ENCODE measurements at places on chromosomes 7 and 10. TPM values are rescaled to one million over a fixed set of nuclear protein-coding genes. Genes with fewer than 3 reads are reported as not detected.

- H3K27me3 ChIP-seq, result no peaks in the 10 kb centered on the region
- DNase-seq, result no peak
- no peak overlapping the region for H3K27ac ChIP-seq
Measured at GRCh38 chr7:16428672-16429071, 7.3 kb upstream of the CRPPA start.

GRCh38 chr7:36469236-36469635, 79.6 kb downstream of the ANLN start:
- H3K4me1 ChIP-seq, result no peaks in the 10 kb centered on the region
- H3K4me3 ChIP-seq, result no peak overlapping the region
- no peaks in the 10 kb centered on the region for H3K27me3 ChIP-seq
- DNase-seq, result no peak

DNA sequence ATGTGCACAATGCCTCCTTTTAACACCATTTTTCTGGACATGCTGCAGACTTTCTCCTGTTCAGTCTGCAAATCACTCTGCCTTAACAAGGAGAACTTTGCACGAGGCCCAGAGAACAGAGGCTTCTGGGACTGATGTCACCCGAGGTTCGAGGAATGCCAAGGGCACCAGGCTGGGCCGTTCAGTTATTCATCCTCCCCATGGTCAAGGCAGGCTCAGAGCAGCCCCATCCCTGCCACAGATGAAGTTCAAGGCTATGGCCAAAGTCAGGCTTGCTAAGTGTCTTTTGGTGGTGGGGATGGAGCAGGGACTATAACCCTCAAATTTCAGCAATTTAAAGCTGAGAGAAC, 9.4 kb upstream of the DUSP5 start:
- H3K4me1 ChIP-seq, result no peaks in the 10 kb centered on the region
- DNase-seq, result no peak
- no peaks in the 10 kb centered on the region for H3K27me3 ChIP-seq
- no peaks in the 10 kb centered on the region for H3K36me3 ChIP-seq
- H3K4me3 ChIP-seq, result no peak overlapping the region
- no peak overlapping the region for H3K27ac ChIP-seq

DNA sequence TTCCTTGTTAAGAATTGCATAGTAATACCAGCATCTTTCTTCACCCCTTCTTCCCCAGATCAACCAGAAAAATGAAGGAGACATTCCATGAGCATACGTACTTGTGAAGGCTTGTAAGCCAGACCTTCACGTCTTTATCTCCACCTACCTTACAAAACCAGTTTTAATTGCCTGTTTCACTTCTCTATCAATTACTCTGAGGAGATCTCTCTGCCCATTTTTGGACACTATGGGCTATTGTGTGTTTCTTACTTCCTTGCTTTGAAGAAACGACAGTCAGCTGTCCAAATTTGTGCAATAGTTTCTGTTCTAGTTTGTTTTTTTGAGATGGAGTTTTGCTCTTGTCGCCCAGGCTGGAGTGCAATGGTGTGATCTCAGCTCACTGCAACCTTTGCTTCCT, 349.7 kb upstream of the MBL2 start:
- DNase-seq, result no peak
- no peak overlapping the region for H3K27ac ChIP-seq
- H3K4me1 ChIP-seq, result no peaks in the 10 kb centered on the region
- no peaks in the 10 kb centered on the region for H3K27me3 ChIP-seq
- no peak overlapping the region for H3K4me3 ChIP-seq
- H3K36me3 ChIP-seq, result no peaks in the 10 kb centered on the region

DNA sequence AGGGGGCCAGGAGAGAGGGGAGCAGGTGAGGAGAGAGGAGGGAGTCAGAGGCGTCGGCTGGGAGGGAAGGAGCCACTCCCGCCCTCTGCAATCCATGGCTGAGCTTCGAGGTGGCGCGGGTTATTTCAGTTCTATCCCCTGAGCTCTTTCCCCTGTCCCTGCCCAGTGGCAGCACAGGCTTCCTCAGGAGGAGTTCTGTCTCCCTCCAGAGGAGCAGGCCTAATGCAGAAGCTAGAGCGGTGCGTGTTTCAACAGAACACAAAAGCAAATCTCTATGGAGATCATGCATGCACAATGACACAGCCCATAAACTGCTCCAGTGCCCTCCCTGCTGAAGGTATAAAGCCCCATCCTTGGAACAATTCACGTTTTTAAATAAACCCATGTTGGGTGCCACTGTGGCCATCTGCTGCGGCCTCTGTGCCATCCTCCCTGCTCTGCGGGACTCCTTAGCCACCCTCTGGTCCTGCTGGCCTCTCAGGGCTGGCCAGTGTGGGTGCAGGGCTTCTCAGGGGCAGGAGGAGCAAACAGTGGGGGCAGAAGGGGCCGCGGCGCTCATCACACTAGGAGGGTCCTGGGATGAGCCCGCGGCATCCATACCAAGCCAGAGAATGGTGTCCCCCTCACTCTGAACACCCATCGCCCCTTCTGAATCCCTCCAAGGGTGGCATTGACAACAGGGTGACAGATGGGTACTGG, 192.6 kb upstream of the LYZL2 start:
- H3K27me3 ChIP-seq, result no peaks in the 10 kb centered on the region
- H3K36me3 ChIP-seq, result no peaks in the 10 kb centered on the region
- no peaks in the 10 kb centered on the region for H3K4me1 ChIP-seq
- no peak overlapping the region for H3K4me3 ChIP-seq
- DNase-seq, result no peak

GRCh38 chr10:24618401-24618800, 105.3 kb downstream of the ARHGAP21 start:
- no peaks in the 10 kb centered on the region for H3K4me1 ChIP-seq
- no peak for DNase-seq
- no peak overlapping the region for H3K4me3 ChIP-seq
- no peaks in the 10 kb centered on the region for H3K27me3 ChIP-seq

DNA sequence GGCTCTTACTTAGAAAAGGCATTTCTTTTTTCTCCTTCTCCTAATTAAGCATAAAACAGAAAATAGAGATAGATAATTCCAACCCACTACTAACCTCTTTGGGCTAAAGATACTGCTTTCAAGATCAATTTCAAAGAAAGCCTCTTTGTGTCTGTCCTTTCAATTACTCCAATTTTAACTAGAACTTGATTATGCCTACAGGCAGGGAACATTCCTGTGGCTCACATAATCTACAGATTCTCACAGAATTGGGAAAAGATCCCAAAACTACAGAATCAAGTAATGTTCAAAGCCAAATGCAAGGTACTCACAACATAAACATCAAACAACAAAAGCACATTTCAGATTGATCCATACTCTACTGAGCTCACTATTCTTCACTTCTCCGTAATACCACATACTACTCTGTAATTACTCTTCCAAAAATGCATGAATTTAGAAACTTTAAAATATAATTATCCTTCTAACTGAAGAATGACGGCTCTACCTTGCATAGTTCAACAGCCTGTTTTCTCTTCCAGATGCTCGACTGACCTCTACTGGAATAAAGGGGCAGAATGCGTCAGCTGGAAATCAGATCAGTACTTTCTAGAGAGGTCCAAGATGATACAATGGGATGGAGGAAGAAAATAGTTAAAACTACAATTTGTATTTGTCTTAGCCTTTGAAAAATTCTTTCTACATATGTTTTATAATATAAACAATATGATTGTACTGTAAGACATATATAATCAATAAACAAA, 3.9 kb downstream of the MTERF1 start:
- no peaks in the 10 kb centered on the region for H3K4me1 ChIP-seq
- DNase-seq, result no peak
- no peak overlapping the region for H3K27ac ChIP-seq
- no peaks in the 10 kb centered on the region for H3K36me3 ChIP-seq

DNA sequence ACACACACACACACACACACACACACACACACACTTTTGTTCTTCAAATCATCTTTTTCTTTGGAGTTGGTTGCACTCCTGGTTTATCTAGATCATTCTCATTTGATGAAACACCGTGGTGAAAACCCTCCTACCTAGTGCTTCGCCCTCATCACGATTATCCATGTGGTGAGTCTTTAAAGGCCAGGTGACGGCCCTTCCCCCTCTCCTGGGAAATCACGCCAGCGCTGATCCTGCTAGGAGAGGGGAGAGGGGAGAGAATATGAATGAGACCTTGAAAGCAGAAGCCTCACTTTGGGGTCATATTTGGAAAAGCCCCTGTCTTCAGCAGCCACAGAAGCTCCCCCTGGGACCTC, 103.9 kb upstream of the LRRC4 start:
- H3K36me3 ChIP-seq, result no peaks in the 10 kb centered on the region
- H3K4me1 ChIP-seq, result peaks cover 6% of the 10 kb centered on the region
- no peak overlapping the region for H3K4me3 ChIP-seq
- no peaks in the 10 kb centered on the region for H3K27me3 ChIP-seq
- no peak overlapping the region for H3K27ac ChIP-seq

The TFR2 gene
- 0.28 TPM for total RNA-seq

The NPY gene
- total RNA-seq, result 0.64 TPM

The ZNF277 gene
- total RNA-seq, result 15.1 TPM

The GRID2IP gene
- 1.00 TPM for total RNA-seq

The RNF32 gene
- total RNA-seq, result 1.1 TPM

The HYAL4 gene
- not detected for total RNA-seq

The SYT15B gene
- 4.8 TPM for total RNA-seq

The CUL2 gene
- 13.3 TPM for total RNA-seq

The PRLHR gene
- 0.04 TPM for total RNA-seq
